CD4-positive, alpha-beta T cell treated with Interleukin-4 for 4 hours (primary cell): ENCODE measurements at places on chromosomes 4 and X.
A peak's percentile ranks its signal among the peaks of the same experiment; 100 is the strongest.

DNA sequence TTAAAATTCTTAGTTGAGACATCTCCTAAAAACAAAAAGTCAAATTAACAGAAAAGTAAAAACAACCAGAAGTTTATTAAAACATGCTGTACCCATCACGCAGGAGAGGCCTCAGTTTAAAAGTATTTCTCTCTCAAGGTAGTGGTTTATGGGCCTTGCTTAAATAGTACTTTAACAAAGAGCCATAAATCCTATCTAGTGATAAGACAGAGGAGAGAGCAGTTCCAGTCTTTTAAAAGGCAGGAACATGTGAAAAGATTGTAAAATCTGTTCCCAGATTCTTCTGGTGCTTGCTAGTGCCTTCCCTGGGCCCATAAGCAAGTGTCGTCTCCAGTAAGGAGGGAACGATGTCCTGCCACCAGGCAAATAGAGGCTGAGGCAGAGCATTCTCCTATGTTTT, 476.3 kb upstream of the ADGRL3 start:
- no peak for DNase-seq

- peak; percentile 31 for DNase-seq
Observed at GRCh38 chrX:40933132-40933705, 152.0 kb upstream of the USP9X start.

DNA sequence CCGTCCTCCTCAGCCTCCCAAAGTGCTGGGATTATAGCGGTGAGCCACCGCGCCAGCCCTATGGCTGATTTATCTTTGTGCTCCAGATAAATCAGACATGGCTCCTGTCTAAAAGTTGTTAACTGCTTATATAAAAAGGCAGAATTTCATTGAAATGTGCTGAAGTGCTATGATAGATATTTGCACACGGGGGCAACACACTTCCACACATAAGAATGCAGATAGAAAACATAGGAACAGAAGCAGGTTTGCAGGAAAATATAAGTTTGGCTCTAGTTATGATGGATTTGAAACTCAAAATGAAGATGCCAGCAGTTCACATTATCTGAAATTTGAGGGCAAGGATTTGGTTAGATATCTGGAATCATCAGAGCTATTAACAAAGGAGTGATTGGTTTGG, 163.1 kb upstream of the SLITRK2 start:
- DNase-seq, result no peak

DNA sequence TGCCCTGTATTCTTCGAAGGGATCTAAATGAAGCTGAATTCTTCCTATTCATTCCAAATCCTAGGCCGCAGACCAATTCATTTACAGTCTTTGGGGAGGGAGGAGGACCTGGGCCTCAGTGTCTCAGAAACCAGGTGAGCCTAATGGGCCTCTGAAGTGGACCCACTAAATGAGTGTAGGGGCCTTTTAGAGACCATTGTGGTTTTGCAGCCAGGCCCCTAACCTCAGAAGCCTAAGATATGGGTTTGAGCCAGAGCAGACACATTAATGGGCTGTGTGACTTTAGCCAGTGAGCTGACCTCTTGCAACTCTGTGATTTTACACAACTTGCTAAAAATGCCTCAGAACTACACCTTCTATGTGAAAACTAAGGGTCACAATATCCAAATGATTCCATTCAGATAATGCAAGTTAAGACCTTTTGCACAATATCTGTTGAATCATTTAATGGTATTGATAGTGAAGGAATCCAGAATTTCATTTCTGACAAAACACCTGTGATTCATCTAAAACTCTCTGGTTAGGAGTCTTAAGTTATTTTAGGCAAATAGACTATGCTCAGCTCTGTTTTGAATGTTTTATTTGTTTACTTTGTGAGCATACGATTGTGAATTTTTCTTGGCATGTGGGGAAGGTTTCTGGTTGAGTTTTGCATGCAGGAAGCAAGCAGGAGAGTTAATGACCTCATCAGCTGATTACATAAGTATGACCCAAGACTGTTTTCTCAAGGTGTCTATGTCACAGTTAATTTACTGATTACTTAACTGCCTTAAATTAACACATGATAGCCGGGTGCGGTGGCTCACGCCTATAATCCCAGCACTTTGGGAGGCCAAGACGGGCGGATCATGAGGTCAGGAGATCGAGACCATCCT, 75.0 kb downstream of the EVC start:
- DNase-seq, result no peak
